ENCODE measurements at places on chromosomes 3 and 15. TPM values are rescaled to one million over a fixed set of nuclear protein-coding genes. Genes with fewer than 3 reads are reported as not detected.

DNA sequence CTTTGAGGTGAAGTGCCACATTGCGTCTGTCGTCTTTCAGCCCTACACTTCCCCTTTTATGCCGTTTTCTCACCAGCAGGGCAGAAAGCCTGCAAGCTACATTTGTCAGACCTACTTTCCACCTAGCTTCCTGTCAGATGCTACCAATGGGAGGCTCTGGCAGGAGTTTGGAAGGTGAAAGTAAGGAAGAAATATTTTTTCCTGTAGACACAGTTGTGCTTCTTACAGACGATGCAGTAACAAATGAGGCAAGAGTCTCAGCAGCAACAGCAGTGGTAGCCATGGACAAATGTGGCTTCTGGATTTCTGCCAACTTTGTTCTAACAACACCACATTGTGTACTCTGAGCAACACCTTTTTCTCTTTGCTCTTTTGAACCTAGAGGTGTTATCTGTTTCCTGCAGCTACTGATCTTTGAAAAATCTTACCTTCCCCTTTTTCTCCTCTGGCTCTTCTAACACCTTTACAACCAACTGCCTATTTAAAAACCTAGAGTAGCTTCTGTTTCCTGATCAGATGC lies 70.6 kb upstream of the STT3B start:
- H3K4me1 ChIP-seq: no peaks in the 10 kb centered on the region
- DNase-seq: no peak
- no peak overlapping the region for H3K4me3 ChIP-seq
- H3K27me3 ChIP-seq: no peaks in the 10 kb centered on the region
- H3K27ac ChIP-seq: no peak overlapping the region

DNA sequence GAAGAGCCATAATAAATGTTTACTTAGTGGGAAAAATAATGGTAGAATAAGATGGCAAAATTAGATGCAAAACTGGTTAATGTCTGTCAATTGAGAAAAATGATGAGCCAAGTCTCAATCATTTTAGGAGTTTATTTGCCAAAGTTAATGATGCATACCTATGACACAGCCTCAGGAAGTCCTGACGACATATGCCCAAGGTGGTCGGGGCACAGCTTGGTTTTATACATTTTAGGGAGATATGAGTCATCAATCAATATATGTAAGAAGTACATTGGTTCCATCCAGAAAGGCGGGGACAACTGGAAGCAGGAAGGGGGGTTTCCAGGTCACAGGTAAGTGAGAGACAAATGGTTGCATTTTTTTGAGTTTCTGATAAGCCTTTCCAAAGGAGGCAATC lies 31.5 kb downstream of the CLEC3B start:
- H3K4me1 ChIP-seq: no peaks in the 10 kb centered on the region
- H3K36me3 ChIP-seq: no peaks in the 10 kb centered on the region
- DNase-seq: no peak
- no peak overlapping the region for H3K27ac ChIP-seq

- no peak overlapping the region for H3K27ac ChIP-seq
- H3K4me1 ChIP-seq: no peaks in the 10 kb centered on the region
- H3K36me3 ChIP-seq: no peaks in the 10 kb centered on the region
- no peak overlapping the region for H3K4me3 ChIP-seq
Measured at GRCh38 chr3:147649475-147649874, 240.3 kb downstream of the ZIC1 start.

Gene GOLGA6D
- total RNA-seq: 0.10 TPM

DNA sequence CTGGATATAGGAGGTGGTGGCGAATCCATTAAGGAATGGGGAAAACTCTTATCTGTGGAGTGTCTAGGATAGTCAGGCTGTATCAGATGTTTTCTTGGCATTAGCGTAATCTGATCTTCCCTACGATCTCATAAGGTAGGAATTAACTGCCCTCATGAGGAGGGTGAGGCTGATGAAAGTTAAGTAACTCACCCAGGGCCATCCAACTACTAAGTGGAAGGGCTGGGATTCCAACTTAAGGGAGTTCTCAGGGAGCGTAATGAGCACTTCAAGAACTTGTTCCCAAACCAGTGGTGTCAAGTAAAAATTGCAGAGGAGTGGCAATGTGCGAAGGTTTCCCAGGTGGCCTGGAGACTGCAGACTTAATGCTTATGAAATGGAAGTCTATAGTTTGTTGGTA lies 55.9 kb upstream of the OSBPL11 start:
- H3K4me3 ChIP-seq: no peak overlapping the region
- DNase-seq: no peak
- H3K4me1 ChIP-seq: no peaks in the 10 kb centered on the region
- H3K36me3 ChIP-seq: no peaks in the 10 kb centered on the region
- H3K27ac ChIP-seq: no peak overlapping the region

DNA sequence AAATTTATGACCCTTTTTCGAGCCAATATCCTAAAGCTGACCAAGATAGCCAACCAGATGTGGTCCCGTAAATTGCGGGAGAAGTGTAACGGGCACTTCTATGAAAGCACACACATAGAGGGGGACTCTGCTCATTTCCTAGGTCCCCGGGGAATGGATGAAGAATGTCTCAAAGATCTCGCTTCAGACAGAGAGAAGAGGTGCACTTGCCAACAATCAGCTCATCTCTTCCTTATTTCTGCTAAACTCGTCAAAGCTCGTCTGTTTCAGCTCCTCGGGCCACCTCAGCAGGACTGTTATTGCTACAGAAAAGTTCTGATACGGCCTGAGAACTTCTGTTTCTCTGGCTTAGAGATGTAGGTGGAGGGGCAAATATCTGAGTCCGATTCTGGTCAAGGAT lies 71.8 kb downstream of the TM2D3 start:
- no peaks in the 10 kb centered on the region for H3K27me3 ChIP-seq
- H3K36me3 ChIP-seq: no peaks in the 10 kb centered on the region
- no peak overlapping the region for H3K4me3 ChIP-seq
- no peak for DNase-seq
- no peaks in the 10 kb centered on the region for H3K4me1 ChIP-seq
